ENCODE measurements at places on chromosomes 7 and 10.
A peak's percentile ranks its signal among the peaks of the same experiment; 100 is the strongest.

DNA sequence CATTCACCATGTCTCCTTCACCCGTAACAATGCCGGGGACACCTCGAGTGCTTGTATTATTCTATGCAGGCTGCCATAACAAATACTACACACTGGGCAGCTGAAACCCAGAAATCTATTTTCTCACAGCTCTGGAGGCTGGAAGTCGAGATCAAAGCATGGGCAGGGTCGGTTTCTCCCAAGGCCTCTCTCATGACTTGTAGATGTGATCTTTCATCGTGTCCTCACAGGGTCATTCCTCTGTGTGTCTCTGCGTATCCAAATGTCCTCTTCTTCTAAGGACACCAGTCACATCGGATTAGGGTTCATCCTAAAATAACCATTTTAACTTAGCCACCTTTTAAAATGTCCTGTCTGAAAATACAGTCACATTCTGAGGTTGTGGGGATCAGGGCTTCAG lies 303.5 kb downstream of the KLF6 start:
- no peak for DNase-seq

- DNase-seq: no peak
Observed at GRCh38 chr7:151558575-151558974, 38.9 kb upstream of the RHEB start.

GRCh38 chr7:22591271-22591670 lies 91.3 kb upstream of the STEAP1B start:
- DNase-seq: no peak

- DNase-seq: no peak
Observed at GRCh38 chr10:104218751-104219150, 13.4 kb downstream of the CFAP43 start.

DNA sequence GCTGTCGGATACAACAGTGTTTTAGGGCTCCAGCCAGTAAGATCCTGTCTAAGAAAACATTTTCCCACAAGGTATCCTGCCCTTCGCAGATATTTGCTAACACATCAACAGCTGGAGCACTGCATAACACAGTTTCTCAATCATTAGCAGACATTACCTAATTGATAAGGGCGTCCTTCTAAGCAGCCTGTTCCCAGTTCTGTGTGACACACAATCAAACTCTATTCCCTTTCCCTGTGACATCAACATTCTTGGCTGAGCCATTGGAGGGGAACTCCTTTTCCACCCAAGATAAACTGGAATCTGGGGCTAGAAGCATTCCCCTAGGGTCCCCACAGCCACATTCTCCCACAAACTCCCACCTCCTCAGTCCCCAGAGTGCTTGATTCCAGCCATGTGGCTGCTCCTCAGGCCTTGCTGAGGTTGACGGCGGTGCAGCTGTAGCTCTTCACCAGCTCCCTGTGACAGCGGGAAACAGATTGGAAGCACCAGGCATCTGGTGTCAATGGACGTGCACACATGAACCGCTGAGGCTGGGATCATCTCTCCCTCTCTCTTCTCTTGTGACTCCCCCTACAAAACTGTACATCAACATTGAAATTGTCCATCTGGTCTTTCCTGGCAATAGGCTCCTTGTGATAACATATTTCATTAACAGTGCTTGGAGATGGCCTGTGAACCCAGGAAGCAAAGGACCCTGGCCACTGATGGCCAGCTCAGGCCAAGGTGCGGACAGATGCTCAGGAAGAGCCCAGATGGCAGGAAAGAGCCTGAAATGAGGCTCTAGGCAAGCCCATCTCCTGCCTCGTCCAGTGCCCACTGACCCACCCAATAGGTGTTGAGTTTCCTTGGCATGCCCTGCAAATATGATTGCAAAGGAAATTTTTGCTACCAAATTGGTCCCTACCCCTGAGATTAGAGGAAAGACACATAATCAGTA lies 131.1 kb upstream of the TBX20 start:
- DNase-seq: no peak

- no peak for DNase-seq
Observed at GRCh38 chr7:103073989-103074518, 542 bp downstream of the FBXL13 start.

DNA sequence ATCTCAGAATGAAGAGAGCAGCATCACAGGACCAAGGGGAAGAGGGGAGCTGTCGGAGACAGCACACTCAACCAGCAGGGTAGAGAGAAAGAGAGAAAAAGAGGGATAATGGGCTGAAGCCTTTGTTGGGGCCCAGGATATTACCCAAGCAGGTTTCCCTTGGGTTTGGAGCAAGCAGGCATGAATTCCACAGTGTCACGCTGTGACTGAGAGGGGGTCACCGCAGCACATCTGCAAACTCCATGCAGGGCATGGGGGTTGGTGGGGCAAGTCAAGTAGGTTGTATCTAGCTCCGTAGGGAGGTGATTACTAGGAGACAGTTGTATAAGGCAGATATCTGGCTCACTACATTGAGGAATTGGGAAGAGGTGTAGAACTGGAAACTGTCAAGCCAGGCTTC lies 42.2 kb upstream of the SEMA3E start:
- DNase-seq: no peak

DNA sequence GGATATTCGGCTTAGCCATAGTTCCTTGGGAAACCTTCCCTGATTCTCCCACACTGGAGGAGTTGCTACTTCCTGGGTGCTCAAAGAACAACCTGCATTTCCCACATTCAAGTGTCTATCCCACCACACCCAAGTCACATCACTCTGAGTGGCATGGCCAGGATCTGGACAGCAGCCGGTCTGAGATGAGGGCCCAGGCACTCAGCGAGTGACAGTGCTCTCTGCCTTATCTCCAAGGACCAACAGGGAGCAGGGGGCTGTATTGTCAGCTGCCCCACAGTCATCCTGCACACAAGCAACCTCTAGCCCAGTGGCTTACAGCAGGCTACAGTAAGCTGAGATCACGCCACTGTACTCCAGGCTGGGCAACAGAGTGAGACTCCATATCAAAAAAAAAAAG lies 16.1 kb upstream of the SLC18A3 start:
- no peak for DNase-seq

- no peak for DNase-seq
Observed at GRCh38 chr10:63720072-63720537, 198.9 kb downstream of the REEP3 start.

- DNase-seq: no peak
Observed at GRCh38 chr7:147519062-147519461, 1071.5 kb upstream of the C7orf33 start.

DNA sequence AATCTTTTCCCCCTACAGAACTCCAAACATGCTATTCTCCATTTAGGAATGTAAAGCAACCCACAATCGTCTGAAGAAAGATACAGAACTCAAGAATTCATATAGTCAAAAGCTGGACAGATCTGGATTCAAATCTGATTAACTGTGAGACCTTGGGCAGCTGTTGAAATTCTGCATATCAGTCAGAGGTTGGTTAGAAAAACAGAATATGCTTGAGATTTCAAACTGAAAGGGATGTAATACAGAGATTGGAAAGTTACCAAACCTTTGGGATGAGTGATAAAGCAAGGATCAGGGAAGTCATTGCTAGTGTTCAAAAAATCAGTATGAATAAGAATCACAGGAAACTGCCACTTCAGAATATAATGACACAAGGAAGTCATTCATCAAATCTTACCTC lies 406.6 kb downstream of the HTR7 start:
- DNase-seq: no peak

DNA sequence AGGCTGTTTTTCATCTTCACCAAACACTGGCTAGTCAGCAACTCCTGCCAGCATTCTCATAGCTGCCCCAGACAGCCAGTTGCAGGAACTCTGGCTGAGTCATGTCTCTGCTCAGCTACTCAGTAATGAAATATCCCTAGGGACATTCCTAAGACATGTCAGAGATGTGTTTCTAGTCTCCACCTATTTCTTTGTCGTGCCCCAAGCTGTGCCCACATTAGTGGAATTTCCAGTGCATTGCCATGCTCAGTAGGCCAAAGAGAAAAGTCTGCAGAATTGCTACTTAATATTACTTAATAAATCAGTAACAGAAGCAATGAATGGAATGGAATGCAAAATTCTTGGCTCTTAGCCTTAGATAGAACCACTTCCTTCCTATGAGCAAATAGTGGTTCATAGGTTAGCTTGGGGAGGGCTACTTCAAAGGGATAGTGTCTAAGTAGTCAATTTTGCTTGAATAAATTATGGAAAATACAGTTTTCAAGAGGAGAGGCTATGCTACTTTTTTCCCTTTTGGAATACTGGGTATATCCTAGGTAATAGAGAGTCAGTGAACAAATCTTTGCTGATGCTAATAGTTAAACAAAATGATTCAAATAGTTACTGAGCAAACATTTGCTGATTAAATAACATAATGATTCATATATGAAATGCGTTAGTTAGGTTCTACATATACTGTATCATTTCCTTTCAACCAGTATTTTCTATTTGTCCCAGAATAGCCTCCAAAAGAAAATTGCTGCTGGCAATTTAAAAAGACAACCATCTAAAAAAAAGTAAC lies 23.6 kb upstream of the SEMA3C start:
- peak; percentile 47 for DNase-seq

DNA sequence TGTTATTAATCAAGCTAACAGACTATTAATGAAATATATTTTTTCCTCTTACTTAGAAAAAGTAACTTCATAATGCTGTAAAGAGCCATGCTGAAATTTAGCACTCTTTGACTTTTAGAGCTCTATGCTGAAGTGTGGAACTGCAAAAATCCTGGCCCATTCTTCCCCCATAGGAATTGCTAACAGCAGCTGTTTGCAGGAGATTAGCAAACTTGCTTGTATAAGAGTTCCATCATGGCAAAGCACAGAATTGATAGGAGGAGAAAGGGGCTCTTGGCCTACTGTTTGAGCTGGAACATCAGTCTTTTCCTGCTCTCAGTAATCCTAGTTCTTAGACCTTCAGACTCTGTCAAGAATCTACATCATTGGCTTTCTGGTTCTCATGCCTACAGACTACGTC lies 18.3 kb upstream of the GNAT3 start:
- DNase-seq: no peak

GRCh38 chr10:126101325-126101724 lies 205.0 kb downstream of the FANK1 start:
- no peak for DNase-seq

- DNase-seq: no peak
Observed at GRCh38 chr10:44125879-44126278, 259.0 kb downstream of the CXCL12 start.

- DNase-seq: no peak
Observed at GRCh38 chr10:60896810-60897209, 47.2 kb downstream of the RHOBTB1 start.

DNA sequence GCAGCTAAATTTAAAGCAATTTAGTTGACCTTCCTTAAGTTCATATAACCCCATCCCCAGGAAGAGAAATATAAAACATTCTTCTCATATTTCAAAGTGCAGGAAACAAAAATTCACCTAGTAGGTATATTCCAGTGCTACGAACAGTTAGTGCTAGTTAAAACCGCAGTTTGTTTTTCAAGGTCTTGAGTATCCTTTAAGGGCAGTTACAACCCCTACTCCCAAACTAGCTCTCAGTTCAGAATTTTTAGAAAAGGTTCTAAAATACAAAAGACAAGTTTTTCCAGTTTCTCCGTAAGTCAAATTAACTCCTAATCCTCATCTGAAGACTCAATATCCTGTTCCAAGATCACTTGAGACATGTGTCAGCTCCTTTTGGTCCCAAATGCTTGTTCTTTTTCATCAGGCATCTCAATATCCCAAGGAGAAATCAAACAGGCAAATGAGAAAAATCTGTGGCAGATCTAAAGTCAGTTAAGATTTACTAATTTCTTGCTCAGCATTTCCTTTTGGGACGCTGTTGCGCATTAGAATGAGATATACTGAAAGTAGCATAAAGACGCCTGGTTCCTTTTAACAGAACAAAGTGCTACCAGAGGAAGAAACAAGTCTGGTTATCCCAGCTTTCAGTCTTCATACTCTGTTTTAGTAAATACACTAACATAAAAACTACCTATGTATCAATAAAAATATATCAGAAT lies 51.8 kb downstream of the ARHGAP12 start:
- DNase-seq: no peak

GRCh38 chr10:126294451-126294850 lies 93.8 kb downstream of the ADAM12 start:
- no peak for DNase-seq

GRCh38 chr7:13915891-13916290 lies 73.6 kb downstream of the ETV1 start:
- DNase-seq: no peak

DNA sequence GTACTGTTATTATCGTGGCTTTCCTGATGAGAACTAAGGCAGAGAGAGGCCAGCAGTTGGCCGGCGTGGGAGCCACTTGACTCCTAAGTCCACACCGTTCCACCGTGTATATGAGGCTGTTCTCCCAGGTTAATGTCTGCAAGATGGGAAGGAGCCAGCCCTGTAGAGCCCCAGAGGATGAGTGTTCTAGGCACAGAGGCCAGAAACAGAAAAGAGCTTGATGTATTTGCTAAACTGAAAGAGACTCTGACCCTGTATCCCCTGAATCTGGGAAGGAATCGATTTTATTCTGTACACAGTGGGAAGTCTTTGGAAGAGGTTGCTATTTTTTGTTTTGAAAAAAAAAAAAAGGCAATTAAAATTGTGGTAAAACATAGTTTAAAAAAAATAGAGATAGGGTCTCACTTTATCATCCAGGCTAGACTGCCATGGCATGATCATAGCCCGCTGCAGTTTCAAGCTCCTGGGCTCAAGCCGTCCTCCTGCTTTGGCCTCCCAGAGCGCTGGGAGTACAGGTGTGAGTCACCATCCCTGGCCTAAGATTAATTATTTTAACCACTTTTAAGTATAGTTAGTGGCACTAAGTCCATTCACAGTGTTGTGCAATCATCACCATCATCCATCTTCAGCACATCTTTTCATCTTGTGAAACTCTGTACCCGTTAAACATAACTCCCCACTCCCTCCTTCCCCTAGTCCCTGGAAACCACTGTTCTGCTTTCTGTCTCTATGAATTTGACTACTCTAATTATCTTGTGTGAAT lies 348.8 kb downstream of the SDK1 start:
- no peak for DNase-seq

DNA sequence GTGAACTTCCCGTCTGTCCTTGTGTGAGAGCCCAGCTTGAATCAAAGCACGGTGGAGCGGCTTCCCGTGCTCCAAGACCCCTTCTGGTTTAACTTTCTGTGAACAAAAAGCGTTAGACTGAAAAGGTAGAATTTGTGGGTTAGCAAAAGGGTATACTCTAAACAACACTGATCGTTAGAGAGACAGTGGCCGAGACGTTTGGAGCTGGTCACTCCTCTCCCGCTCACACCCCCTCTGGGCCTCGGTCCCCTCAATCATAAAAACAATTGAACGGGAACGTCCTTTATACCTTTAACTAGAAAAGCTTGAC lies 502 bp downstream of the PRKRIP1 start:
- DNase-seq: no peak

GRCh38 chr7:33762151-33762910 lies 143.0 kb upstream of the BMPER start:
- DNase-seq: no peak

DNA sequence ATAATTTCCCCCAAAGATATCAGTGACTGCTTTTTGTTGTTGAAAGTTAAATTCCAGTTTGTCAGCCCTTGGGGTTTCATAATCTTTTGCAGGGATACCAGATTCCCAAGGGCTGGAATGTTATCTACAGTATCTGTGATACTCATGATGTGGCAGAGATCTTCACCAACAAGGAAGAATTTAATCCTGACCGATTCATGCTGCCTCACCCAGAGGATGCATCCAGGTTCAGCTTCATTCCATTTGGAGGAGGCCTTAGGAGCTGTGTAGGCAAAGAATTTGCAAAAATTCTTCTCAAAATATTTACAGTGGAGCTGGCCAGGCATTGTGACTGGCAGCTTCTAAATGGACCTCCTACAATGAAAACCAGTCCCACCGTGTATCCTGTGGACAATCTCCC lies 3.2 kb downstream of the CYP26A1 start:
- DNase-seq: no peak

- no peak for DNase-seq
Observed at GRCh38 chr7:72453471-72453870, 41.3 kb upstream of the CALN1 start.

Measured in NCI-H446 (cell line).